ENCODE measurements at places on chromosomes 1 and 21.

DNA sequence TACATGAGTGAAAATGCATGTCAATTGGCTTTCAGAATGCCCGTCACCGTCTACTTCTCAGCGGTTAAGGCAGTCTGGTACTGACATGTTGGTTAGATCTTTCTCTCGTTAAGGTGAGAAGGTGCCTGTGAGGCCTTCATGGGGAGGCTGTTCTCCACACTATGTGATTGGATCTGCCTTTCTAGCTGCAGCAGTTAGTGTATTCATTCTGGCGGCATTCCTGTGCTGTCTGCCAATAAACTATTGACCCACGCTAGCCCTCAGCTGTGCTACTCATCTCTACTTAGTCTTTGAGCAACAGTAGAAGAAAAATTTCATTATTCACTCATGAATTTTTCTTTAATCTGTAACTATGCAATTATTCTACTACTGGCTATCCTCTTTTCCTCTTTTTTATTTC is 32.0 kb downstream of the CCSAP start:
- no peak for DNase-seq

- no peak for DNase-seq
Observed at GRCh38 chr1:38787041-38787440, 72.5 kb downstream of the RRAGC start.

- no peak for DNase-seq
Observed at GRCh38 chr1:200885623-200886402, 8.9 kb upstream of the INAVA start.

DNA sequence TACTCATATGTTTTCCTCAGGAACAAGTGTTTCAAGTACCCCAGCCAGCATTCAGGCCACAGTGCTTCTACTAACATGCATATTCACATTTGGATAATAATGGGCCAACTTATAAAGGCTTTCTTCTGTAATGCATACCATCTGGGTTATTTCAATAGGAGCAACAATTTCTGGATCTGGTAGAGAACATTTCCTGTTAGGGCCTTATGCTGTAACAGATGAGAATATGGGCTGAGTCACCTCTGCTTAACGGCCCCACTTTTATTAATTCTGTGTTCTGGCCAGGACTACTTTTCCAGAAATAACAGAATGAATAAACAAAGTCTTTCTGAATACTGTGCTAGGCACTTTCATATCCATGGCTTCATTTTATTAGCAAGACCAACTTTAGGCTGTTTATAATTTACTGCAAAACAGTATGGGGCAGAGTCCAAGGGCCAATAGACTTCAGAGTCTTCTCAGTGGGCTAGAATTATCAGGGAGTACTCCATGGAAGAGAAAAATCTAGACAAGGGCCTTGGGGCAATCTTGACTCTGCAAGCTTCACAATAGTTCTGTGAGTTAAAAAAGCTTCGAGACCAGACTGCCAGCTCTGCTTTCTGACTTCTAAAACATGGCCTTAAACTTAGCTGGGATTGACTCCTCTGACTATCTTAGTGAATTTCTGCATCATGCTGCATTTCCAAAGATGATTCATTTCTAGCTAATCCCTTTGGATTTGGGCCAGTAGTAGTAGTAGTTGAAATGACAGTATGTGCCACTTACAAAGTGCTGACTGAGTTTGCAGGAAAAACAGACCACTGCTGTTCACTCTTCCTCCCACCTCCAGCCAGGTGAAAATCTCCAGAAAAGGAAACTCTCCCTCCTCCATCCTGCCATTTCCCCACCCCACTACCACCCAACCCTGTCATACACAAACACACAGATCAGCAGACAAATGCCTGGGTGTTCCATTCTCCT is 8.2 kb upstream of the SSX2IP start:
- DNase-seq, result no peak

- no peak for DNase-seq
Observed at GRCh38 chr1:111956155-111956771, 33.2 kb downstream of the KCND3 start.

DNA sequence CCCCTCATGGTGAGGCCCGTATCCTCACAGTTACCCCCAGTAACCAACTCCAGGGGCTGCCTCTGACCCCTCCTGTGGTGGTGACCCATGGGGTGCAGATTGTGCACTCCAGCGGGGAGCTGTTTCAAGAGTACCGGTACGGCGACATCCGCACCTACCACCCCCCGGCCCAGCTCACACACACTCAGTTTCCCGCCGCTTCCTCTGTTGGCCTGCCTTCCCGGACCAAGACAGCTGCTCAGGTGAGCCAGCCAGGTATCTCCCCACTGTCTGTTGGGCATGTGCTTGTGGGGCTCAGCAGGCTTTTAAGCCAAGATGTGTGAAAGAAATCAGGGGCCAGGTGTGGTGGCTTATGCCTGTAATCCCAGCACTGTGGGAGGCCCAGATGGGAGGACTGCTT is 39.9 kb downstream of the ZBTB17 start:
- DNase-seq, result no peak

- no peak for DNase-seq
Observed at GRCh38 chr1:59750328-59751003, 64.3 kb upstream of the HOOK1 start.

GRCh38 chr1:210061992-210062391 is 124.0 kb downstream of the SYT14 start:
- DNase-seq, result no peak

DNA sequence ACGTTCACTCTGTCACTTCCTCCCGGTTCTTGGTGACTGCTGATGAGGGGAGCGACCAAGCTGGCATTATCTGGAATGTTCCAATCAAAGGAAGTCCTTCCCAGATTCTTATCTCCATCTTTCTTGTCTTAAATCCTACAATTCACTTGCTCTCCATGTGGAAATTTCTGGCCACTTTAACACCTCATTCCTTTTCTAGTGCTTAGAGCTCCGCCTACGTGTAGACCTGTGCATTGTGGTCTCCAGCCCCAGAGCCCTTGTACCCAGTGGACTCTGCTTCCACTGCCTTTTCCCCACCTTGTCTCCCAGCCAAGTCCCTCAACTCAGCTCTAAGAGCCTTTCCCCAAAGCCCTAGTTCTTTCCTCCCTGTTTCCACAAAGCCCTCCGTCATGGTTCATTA is 12.2 kb upstream of the KLHDC7A start:
- no peak for DNase-seq

DNA sequence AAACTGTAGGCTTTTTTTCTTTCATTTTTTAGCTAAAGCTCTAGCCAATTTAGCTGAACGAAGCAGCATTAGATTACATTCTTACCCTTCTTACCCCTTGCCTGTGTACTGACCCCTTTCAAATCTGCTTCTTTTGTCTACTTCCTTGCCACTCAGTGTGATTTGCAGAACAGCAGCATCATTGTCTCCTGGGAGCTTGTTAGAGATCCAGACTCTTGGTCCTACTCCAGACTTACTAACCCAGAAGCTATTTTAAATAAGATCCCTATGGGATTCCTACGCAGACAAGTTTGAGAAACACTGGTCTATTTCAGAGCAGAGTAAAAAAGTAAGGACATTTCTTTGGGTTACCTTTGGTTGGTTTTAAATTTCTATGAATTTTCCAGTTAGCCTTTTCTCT is 13.8 kb downstream of the LRRC39 start:
- DNase-seq, result no peak

All from stimulated activated CD8-positive, alpha-beta memory T cell treated with anti-CD3 and anti-CD28 coated beads, Interleukin-4, amount 100 ng/mL, for 1 hour (primary cell).